ENCODE measurements at places on chromosomes 3 and 15.

- no peak for DNase-seq
Observed at GRCh38 chr15:65690778-65691177, 69.0 kb downstream of the SLC24A1 start.

DNA sequence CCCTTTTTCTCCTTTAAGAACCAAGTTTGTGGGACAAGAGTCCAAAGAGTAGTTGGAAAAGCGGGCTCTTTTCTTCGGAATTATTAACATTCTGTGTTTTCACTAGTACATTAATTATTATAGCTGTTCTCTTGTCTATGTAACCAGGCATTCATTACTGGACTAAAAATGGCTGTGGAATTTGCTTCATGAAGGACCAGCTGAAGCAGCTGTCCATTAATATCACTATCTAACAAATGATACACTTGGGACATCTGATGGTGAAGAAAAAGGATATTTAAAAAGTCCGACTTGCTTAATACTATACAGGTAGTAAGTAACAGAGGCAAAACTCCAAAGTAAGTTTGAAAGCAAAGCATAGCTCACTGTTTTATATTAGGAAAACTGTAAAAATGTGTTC, 728.9 kb upstream of the DPPA4 start:
- DNase-seq: no peak

GRCh38 chr3:24548278-24548677, 53.6 kb upstream of the THRB start:
- DNase-seq: no peak

GRCh38 chr3:170766253-170766652, 103.7 kb downstream of the RPL22L1 start:
- DNase-seq: no peak

- DNase-seq: no peak
Observed at GRCh38 chr3:108486338-108486737, 24.1 kb downstream of the MYH15 start.

- DNase-seq: no peak
Observed at GRCh38 chr3:156170571-156170970, 50.2 kb downstream of the KCNAB1 start.

GRCh38 chr15:79608066-79608864, 176.1 kb downstream of the MINAR1 start:
- DNase-seq: no peak

GRCh38 chr3:78604341-78604740, 1163.5 kb downstream of the ROBO1 start:
- DNase-seq: no peak

GRCh38 chr3:16300881-16301359, 35.9 kb downstream of the OXNAD1 start:
- peak; percentile 62 for DNase-seq

- DNase-seq: no peak
Observed at GRCh38 chr15:80697075-80697685, 2.1 kb downstream of the ABHD17C start.

GRCh38 chr15:79171320-79172031, 80.9 kb upstream of the RASGRF1 start:
- no peak for DNase-seq

- DNase-seq: no peak
Observed at GRCh38 chr3:129398803-129399144, 29.7 kb downstream of the EFCAB12 start.

GRCh38 chr15:72044956-72045355, 73.0 kb downstream of the MYO9A start:
- no peak for DNase-seq

DNA sequence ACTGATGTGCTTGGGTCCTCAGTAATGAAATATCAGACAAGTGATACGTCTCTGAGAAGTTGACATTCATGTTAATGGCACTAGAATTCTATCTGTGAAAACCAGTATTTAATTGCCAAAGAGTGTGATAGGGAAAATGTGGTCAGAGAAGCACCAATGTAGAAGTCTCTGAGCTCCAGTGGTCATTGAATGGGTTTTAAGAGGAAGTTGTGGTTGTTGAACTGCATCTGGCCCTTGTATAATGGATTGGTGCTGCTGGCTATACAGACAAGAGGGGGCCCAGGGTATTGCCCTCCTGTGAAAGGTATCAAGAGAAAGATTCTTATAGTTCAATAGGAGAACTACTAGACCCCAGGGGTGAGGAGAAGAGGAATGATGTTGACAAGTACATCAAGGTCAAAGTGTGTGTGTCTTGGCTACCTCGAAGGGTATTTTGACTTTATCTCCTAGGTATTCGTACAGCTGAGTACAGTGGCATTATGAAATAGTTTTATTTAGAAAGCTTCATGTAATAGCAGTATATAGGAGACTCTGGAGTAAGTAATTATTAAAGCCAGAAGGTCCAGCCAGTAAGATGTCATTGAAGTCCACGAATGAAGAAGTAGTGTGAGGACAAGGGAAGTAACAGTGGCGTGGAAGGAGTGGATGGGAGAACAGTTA, 47.1 kb downstream of the CHD2 start:
- DNase-seq: no peak

- DNase-seq: no peak
Observed at GRCh38 chr3:157392104-157392503, 44.5 kb upstream of the PTX3 start.

- no peak for DNase-seq
Observed at GRCh38 chr3:45779746-45780735, 16.3 kb downstream of the SLC6A20 start.

DNA sequence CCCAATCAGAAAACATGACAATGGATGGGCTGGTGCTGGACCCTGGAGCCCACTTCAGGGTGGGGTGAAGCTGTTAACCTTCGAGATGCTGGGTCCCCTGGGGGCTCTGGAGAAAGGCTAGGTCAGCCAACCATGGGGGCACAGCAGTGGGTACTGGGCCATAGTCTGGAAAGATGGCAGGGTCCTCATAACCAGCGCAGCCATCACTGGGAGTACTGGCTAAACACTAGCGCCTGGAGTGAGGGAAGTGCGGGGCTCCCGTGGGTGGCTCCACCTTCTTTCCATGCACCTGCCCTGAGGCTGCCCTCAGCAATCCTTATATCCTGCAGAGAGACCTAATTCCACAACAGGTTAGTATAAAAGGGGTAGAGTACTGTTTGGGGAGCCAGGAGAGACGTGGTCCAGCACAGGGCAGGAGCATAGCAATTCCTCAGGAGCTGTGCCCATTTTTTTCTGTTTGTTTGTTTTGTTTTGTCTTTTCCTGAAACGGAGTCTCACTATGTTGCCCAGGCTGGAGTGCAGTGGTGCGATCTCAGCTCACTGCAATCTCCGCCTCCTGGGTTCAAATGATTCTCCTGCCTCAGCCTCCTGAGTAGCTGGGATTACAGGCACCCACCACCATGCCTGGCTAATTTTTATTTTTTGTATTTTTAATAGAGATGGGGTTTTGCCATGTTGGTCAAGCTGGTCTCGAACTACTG, 122.6 kb upstream of the MEF2A start:
- DNase-seq: peak; percentile 11

- no peak for DNase-seq
Observed at GRCh38 chr3:161389445-161390035, 18.2 kb upstream of the SPTSSB start.

- DNase-seq: no peak
Observed at GRCh38 chr3:140206196-140207040, 271.4 kb downstream of the CLSTN2 start.

DNA sequence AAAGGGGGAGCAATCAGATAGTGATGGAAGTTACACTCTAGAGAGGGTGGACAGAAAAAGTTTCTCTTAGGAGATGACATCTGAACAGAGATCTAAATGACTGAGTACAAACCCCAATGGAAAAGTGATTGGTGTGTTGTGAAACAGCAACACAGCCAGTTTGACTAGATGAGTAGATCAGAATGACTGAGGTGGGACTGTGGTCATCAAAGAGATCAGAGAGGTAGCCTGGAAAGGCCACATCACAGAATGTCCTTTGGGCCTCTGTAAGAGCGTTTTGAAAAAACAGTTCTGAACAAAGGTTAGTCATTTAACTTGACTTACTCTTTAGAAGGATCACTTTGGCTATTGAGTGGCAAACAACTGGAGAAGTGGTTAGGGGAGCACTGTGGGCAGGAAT, 10.6 kb downstream of the LRRC58 start:
- DNase-seq: peak; percentile 38

Measured in activated T-cell treated with anti-CD3 and anti-CD28 coated beads, Interleukin-2, amount 50 U/mL, for 48 hours (primary cell).